ENCODE measurements at places on chromosomes 5 and 9. TPM values are rescaled to one million over a fixed set of nuclear protein-coding genes. Genes with fewer than 3 reads are reported as not detected.

DNA sequence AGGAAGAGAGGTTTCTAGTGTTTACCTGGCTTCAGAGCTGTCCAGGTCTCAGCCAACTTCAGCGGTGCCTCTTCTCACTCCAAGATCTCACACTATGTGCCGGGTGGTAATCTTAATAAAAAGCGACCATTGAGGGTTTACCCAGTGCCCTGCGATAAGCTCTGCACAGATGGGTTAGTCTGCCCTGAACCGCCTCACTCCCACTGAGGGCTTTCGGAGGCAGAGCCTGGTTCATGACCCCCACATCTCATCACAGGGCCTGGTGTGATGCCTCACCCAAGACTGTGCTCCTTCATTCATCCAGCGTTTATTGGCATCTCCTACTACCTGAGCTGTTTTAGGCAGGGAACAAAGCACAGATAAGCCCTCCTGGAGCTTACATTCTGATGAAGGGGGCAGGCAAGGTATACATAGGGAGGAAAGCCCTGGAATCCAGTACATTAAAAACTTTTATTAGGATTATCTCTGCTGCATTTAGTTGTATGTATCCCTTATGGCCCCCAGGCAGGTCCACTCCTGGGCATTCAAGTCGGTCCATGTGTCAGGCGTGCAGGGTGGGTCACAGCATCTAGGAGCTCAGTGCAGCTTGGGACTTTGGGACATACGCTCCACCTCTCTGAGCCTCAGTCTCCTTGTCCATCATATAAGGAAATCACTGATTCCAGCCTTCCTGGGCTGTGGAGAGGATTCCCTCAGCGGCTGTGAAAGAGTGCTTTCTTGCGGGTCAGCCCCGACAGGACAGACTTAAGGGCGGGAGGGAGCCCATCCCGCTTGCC, 613 bp upstream of the COL15A1 start:
- no peak for DNase-seq

DNA sequence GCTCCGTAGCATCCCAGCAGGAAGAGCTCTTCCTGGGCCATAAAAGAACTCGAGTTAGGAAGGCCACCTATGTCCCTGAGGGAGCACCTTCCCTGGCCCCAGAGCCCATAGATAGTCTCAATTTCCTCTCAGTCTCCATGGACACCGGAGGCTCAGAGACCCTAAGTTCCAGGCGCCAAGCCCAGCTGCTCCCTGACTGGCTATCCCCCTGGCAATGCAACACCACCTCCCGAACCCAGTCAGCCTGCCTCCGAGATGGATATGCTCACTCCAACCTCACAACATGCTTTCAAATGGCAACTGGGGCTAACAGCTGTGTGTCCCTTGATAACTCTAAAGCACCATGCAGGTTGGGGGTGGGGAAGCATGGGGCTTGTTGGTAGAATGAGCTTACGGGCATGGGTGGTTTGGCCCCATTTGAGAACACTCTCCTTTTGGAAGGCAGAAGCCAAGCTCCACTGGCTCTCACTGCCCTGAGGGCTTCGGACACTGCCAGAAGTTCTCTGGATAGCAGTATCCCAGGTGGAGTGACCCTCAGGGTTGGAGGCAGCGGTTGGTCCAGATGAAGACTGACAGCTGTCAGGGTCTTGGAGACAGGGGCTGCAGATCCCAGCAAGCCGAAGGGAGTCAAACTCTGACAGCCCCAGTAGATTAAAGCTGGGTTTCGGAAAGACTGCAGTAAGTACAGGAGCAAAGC, 165.3 kb downstream of the PAX5 start:
- DNase-seq, result peak; percentile 33

DNA sequence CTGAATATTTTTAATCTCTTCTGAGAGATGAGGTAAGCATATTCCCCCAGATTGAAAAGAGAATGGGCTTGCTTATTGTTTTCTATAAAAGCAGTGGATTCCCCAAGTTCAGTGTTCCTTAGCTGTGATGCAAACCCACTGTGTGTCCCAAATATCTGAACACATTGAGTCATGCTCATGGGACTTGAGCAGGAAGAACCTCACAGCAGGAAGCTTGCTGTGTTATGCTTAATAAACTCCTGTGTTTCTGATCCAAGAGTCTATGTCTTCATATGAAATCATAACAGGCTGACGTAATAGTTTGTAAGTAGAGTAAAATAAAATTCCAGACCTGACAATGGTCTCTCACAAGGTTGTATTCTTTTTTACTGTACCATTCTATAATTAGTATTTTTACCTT, 24.8 kb upstream of the LOX start:
- DNase-seq, result no peak

- DNase-seq, result no peak
These were observed 21.3 kb upstream of the NCS1 start for GRCh38 chr9:130150779-130151382.

DNA sequence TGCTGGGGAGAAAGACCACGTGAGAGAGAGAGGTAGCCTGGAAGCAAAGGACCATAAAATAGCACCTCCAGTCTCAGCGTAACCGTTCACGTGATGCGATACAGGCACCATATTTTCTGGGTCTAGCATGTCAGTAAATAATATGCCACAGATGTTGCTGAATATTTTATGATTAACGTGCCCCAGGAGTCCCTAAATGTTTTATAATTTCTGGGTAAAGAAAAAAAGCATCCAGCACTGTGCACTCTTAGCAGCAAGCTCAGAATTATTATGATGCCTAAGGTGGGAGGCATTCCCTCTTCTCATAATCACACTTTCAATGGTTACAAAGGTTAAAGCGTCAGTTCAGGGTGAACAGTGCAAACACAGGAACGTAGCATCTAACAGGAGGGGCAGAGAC, 121.8 kb downstream of the CAVIN4 start:
- no peak for DNase-seq

- DNase-seq, result no peak
These were observed 334.2 kb downstream of the PDE4D start for GRCh38 chr5:59559323-59559722.

GRCh38 chr9:37947977-37948376, 44.0 kb upstream of the SLC25A51 start:
- DNase-seq, result no peak

GRCh38 chr5:127186657-127187056, 103.9 kb upstream of the MEGF10 start:
- no peak for DNase-seq

DNA sequence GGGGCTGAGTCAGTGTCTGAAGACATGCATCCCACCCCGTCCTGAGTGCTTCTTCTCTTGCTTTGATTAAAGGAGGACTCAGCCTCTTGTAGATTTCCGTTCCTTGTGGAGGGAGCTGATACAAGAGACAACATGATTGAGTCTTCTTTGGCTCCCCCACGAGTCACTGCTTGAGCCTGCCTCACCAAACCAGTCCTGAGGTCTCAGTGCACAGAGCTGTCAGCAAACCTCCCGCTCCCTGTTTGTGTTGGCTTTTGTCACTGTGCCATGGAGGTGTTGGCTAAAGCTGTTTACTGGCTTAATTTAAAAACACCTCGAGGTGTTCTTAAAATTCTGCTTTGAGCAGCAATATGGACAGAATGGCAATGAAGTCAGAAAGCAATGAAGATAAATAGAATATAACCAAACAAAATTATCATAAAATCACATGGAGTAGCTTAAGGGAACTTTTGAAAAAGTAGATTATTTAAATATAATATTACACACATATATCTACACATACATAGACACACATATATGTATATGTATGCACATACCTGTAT, 234.1 kb upstream of the ANKRD55 start:
- no peak for DNase-seq

- no peak for DNase-seq
These were observed 54.6 kb downstream of the FYB1 start for GRCh38 chr5:39164529-39165402.

BARHL1 gene
- not detected for total RNA-seq

PCDHGC5 gene
- total RNA-seq, result 1.4 TPM

RASEF gene
- 31.9 TPM for total RNA-seq

SLC34A1 gene
- total RNA-seq, result not detected

DOCK8 gene
- 14.4 TPM for total RNA-seq
